ENCODE measurements at places on chromosomes 12 and 14.

GRCh38 chr14:68268719-68269118 is 449.1 kb downstream of the RAD51B start:
- DNase-seq: no peak

DNA sequence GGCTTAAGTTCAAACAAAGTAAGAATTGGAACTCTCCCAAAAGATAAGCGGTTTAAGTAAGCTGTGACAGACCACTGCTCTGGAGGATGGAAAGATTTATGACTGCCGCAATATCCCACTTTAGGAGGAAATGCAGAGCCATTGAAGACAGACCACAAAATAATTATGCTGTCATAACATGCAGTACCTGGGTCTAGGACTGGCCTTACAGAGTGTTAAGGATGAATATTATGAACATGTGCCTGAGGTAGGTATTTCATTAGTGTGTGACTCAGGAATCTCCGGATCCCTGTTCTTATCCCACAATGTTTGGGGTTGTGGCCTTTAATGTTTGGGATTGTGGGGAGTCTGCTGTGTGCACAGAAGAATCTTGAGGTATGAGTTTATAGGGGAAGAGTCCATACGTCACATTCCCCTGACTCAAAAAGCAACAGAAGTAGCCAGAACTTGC is 114.9 kb downstream of the SAMD4A start:
- no peak for DNase-seq

GRCh38 chr12:38155526-38156496 is 160.8 kb upstream of the ALG10B start:
- no peak for DNase-seq

- DNase-seq: no peak
These were observed 13.5 kb upstream of the GTF2A1 start for GRCh38 chr14:81234278-81234677.

DNA sequence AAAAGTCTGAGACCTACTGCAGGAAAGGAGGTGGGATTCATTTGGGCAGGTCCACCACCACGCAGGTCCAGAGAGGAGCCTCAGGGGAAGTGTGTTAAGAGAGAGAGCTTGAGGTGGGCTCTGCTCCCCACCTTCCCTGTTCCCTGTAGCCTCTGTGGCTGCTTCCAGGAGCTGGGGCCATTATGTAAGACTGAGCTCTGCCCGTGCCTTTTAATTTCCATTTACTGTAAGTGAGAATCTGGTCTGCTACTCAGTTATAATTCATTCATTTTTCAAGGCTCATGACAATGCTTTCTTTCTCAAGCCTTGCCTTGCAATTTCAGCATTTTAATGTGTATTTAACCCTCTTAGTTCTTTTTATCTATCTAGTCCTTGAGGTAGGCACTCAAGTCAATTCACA is 8.3 kb downstream of the SLC4A8 start:
- DNase-seq: no peak

- DNase-seq: no peak
These were observed 66.8 kb downstream of the FGD6 start for GRCh38 chr12:95150501-95150900.

GRCh38 chr14:21711360-21711961 is 37.8 kb upstream of the OR4E1 start:
- peak; percentile 2 for DNase-seq

DNA sequence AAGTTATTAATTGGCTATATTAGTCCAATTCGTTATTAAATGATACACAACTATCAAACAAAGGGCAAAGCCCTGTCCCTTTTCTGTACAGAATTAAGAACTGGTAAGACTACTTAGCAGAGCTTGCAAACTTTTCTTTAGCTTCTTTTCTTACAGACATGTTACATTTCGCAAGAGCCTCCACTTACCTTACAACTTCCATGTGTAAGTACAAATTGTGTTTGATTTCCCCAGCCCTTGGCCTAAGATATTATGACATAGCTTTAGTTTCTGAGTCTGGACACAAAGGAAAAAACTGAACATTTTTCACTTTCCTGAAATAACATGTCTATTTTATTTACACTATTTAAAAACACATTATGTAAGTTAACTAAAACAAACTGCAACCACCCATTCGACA is 1.7 kb downstream of the ATF7 start:
- no peak for DNase-seq

- no peak for DNase-seq
These were observed 115.3 kb upstream of the PLEKHA5 start for GRCh38 chr12:19014240-19014639.

- no peak for DNase-seq
These were observed 312.3 kb downstream of the NPAS3 start for GRCh38 chr14:33250963-33251362.

DNA sequence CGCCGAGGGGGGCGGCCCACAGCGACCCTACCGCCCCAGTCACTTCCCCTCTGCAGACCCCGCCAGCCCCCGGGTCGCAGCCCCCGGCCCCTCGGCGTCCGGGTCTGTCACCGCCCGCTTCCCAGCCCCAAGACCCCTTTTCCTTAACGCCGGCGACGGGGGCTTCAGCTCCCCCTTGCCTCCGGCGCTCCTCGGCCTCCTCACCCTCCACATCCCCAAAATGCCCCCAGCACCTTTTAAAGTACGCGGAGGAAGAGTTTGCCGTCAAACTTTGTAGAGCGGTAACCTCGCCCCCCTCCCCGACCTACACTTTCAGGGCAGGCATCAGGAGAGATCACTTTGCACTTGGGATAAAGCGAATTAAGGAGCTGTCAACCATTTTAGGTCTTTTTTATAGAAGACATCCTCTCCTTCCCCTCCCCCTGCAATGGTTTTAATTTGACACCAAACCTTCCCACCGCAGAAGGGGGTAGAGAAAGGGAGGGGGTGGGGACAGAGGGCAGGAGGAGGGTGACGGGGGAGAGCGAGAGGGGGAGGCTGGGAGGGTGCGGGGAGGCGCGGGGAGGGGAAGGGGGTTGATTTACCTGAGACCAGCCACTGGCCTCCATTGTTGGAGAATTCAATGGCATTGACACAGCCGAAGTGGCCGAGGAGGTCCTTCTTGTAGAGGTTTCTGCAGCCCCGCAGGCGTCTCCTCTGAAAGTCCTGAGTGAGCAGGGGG is 578 bp downstream of the DCAF5 start:
- DNase-seq: no peak

GRCh38 chr14:99968191-99968920 is 96.9 kb upstream of the EVL start:
- no peak for DNase-seq

DNA sequence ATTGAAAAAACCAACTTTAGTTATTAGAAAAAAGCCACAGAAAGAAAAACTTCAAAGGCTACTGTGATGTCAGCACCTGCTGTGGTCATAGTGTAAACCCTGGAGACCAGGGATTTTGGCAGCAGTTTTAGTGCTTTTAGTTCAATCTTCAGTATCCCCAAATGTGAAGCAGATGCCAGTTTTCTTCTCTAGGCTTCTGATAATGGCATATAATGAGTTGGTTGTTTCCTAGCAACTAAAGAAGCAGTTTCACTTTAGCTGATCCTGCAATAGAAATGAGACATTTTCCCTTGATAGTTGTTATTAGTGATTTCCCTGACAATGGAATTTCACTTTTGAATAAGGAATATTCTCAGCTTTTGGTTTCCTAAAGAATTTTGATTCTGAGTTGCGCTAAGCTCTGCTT is 131.2 kb downstream of the NUBPL start:
- no peak for DNase-seq

- DNase-seq: no peak
These were observed 210.0 kb upstream of the KITLG start for GRCh38 chr12:88790231-88790630.

GRCh38 chr14:50800032-50800431 is 30.9 kb downstream of the NIN start:
- no peak for DNase-seq

DNA sequence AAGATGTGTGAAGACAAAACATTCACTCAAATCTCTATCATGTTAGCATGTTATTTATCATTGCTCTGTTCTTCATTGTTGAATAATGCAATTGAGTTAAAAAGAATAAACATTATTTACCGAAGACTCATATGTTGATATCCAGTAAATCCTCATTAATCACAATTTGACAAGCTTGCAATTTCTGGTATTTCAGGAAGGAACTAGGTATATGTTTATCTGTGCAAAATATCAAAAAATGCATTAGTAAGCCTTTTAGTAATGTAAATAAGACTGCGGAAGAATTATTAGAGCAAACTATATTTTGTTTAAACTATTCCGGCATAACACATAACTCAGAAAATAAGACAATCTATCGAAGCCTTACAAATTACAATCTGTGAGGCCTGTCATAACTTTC is 222.7 kb upstream of the NOVA1 start:
- DNase-seq: no peak

DNA sequence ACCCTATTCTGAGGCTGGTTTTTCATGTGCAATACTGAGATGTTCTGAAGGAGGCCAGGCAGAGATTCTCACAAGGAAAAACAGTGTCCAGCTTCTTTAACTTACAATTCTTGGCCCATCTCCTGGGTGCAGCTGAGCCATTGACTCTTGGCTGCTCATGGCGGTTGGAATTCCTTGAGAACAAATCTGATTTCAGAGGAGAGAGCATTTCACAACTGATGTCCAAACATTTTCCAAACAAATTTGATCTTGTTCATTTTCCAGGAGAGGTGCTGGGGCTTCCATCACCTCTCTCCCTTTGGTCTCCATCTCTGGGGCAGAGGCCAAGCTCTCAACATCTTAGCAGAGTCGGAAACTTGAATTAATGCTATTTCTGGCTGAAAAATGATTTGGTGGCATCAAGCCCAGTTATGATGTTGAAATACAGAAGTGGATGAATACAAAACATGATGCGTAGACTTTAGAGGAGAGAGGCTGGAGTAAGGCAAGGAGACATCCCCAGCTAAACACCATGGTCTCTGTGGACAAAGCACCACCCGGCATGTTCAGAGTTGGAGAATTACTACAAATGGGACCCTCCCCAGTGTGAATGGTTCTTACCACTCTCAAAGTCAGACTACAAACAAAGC is 593.0 kb downstream of the VRK1 start:
- no peak for DNase-seq

DNA sequence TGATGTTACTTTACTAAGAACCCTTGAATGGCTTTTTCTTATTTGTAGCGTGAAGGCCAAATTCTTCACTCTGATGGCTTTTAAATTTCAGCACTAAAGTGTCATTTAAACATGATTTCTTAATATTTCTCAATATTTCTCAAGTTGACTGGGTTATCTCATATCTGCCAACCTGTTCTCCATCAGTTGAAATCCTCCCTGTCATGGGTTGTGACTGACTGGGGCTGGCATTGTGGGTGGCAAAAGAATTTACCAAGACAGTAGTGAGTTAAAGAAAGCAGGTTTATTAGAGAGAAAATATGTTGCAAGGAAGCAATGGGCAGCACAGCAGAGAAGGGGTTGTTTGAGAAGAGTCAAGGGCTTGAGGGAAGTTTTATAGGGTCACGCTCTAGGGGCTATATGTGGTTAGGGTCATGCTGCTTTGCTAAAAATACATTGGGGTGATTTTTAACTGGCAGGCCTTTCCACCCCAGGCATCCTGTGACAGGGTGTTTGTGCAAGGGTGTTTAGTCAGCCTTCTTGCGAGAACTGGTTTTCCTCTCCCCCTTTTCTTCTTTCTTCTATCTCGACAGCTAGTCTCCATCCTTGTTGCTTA is 232.8 kb upstream of the SEL1L start:
- no peak for DNase-seq

- no peak for DNase-seq
These were observed 10.8 kb downstream of the SMIM41 start for GRCh38 chr12:52090291-52090690.

DNA sequence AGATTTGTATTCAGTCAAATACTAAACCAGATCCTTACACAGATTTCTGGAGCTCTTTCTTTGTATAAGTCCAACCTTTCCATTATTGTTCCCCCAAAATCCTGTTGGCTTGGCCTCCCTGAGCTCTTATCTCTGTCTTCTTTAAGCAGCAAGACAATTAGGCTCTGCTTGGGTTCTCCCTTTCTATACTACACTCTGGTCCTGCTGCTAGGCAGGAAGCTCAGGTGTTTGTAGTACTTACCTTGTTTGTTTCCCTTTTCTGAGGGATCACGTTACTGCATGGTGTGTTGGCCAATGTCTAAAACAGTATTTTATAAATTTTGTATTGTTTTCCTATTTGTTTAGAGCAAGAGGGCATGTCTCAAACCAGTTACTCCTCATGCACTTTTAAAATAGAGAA is 192.9 kb downstream of the PRKD1 start:
- DNase-seq: no peak

DNA sequence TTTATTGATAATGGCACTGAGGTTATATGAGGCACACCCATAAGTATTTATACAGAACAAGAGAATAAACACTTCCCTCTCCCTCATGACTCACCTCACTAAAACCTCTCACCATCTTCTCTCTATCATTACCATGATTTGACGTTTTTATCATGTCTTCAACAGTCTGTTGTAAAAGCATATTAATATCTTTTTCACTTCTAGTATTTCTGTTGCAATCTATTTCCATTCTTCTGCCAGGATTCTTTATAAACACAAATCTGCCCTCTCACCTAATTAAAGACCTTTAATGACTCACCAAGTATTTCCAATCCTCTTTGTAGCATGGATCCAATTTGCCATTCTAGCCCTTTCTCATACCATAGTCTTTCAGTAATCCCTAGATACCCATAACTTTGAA is 527.7 kb downstream of the SLC16A7 start:
- no peak for DNase-seq

DNA sequence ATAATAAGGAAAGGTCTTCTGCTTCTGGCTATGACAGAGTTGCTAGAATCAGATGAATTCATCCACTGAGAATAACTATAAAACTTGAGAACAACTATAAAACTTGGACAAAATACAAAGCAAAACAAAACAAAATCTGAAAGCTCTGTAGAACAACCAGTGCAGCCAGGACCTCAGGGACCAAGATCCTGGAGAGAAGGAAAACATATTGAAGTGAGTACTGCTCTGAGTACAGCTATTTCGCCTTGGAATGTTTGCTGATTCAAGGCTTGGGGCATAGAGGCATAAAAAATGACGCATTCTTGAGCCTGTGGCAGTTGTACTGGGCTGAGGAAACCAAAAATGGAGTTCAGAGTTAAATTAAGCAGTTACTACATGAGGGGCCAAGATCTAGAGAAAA is 21.7 kb downstream of the FOXA1 start:
- no peak for DNase-seq

DNA sequence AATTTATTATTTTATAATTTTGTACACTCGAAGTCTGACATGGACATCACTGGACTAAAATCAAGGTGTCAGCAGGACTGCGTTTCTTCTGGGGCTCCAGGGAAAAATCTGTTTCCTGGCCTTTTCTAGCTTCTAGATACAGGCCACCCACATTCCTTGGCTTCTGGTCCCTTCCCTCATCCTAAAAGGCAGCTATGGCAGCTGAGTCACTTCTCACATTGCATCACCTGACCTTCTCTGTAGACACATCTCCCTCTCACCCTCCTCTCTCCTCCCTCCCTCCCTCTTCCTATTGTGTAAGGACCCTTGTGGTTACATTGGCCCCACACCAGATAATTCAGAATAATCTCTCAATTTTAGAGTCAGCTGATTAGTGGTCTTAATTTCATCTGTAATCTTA is 92.4 kb downstream of the RPS6KA5 start:
- no peak for DNase-seq
